ENCODE measurements at places on chromosomes 3 and 15. TPM values are rescaled to one million over a fixed set of nuclear protein-coding genes. Genes with fewer than 3 reads are reported as not detected.

DNA sequence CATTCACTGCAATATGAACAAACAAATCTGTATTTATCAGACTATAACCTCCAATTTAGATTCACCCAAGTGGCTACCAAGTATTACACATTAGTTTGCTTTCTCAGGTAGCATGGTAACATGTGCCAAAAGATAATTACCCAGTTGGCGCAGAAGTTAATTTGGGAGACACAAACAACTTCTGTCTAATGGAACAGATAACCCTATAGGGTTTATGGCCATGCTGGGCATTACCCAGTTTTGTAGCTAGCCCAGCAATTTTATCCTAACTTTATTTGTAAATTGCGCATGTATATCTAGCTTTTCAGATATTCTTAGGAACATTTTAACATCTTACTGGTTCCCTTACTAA lies 780 bp downstream of the RPL22L1 start:
- DNase-seq, result no peak
- peak overlapping the region; percentile 99 for H3K27ac ChIP-seq
- H3K36me3 ChIP-seq, result peaks cover 47% of the 10 kb centered on the region
- H3K27me3 ChIP-seq, result peaks cover 4% of the 10 kb centered on the region

DNA sequence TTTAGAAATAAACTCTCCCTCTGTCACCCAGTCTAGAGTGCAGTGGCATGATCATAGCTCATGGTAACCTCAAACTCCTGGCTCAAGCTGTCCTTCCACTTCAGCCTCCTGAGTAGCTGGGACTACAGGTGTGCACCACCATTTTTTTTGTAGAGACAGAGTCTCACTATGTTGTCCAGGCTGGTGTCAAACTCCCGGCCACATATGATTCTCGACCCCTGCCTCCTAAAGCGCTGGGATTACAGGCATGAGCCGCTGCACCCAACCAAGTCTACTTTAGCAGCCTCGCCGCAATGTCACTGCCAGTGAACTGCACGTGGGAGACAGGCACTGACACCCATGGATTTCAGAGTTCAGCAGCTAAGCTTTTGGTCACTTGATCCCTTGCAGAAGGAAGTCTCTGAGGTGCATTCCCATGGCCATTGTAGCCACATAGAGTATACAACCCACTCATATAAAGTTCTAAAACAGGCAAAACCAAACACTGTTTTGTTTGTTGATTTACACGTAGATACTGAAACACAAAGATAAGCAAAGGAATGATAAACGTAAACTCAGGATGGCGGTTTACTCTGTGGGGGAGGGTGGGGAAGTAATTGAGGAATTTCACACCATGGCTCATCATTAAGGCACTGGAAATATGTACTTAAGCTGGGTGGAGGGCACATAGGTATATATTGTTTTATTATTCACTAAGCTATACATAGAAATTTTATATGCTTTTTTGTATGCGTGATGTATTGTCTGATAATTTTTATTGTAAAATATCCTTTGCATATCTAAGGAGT lies 115.0 kb downstream of the MEX3B start:
- DNase-seq, result no peak
- no peaks in the 10 kb centered on the region for H3K27me3 ChIP-seq
- H3K36me3 ChIP-seq, result no peaks in the 10 kb centered on the region
- no peak overlapping the region for H3K4me3 ChIP-seq

DNA sequence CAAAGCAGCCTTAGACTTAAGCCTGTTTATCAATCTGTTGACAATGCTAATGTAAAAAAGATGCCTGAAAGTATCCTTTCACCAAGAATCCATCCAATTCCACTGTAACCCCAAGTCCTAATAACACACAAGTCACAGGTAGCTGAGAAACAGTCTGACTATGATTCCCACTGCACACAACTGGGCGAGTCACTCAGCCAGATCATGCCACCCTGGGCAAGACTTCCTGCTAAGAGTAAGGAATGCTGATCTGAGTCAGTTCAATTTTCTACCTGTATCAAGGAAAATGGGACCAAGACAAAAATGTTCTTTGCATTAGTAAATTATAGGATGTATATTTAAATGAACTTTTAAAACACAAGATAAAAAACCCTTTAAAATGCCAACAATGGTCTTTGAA lies 33.3 kb downstream of the NPTN start:
- H3K36me3 ChIP-seq, result peaks cover 8% of the 10 kb centered on the region
- DNase-seq, result no peak
- H3K27me3 ChIP-seq, result no peaks in the 10 kb centered on the region
- H3K4me3 ChIP-seq, result no peak overlapping the region
- no peak overlapping the region for H3K27ac ChIP-seq
- peaks cover 14% of the 10 kb centered on the region for H3K4me1 ChIP-seq

DNA sequence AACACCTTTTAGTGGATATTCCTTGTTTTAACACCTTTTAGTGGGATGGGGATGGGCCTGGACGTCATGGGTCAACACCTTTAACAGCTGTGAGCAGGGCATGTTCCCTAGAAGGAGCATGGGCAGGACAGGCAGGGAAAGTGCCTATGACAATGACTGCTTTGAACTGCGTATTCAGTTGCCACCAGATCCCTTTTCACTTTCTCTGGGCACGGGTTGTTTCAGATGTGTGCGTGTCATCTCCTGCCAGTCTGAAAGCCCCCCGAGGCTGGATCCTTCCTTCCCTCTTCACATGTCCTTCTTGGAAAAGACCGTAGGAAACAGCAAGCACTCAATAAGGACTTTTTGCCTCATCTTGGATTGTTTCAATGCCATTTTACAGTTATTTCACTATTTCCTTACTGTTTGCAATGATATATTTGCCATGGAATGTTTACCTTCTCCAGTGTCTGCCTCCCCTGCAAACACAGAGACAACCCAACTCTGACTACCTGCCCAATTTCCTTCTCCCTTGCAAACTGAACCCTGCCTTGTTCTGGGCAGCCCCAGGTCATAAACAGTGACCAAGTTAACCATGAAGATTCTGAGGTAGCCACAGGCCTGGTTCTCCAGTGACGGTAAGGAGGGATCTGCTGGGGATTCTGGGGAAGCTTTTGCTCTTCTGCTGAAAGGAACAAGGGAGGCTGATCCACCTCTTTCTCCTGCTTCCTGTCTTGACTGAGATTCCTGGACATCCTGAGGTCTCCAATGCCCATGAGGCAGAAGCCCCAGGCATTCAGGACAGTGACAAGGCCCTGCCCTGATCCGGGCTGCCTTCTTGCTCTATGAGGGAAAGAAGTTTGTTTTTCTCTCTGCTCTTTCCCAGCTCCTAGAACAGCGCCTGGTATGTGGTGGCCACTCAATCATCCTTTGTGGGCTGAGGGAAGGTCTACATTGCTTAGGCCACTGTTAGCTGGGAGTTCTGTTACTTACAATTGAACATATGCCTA lies 51.8 kb downstream of the NOX5 start:
- peaks cover 4% of the 10 kb centered on the region for H3K4me1 ChIP-seq
- no peak overlapping the region for H3K27ac ChIP-seq
- no peak overlapping the region for H3K4me3 ChIP-seq
- DNase-seq, result no peak

GRCh38 chr3:17800232-17800631 lies 57.8 kb upstream of the TBC1D5 start:
- no peak overlapping the region for H3K4me3 ChIP-seq
- H3K27ac ChIP-seq, result no peak overlapping the region
- no peaks in the 10 kb centered on the region for H3K27me3 ChIP-seq
- no peak for DNase-seq

- no peaks in the 10 kb centered on the region for H3K4me1 ChIP-seq
- H3K36me3 ChIP-seq, result no peaks in the 10 kb centered on the region
- no peak for DNase-seq
- H3K27me3 ChIP-seq, result peaks cover 31% of the 10 kb centered on the region
- no peak overlapping the region for H3K4me3 ChIP-seq
- H3K27ac ChIP-seq, result no peak overlapping the region
These were observed 24.2 kb upstream of the NEO1 start for GRCh38 chr15:73028031-73028430.

DNA sequence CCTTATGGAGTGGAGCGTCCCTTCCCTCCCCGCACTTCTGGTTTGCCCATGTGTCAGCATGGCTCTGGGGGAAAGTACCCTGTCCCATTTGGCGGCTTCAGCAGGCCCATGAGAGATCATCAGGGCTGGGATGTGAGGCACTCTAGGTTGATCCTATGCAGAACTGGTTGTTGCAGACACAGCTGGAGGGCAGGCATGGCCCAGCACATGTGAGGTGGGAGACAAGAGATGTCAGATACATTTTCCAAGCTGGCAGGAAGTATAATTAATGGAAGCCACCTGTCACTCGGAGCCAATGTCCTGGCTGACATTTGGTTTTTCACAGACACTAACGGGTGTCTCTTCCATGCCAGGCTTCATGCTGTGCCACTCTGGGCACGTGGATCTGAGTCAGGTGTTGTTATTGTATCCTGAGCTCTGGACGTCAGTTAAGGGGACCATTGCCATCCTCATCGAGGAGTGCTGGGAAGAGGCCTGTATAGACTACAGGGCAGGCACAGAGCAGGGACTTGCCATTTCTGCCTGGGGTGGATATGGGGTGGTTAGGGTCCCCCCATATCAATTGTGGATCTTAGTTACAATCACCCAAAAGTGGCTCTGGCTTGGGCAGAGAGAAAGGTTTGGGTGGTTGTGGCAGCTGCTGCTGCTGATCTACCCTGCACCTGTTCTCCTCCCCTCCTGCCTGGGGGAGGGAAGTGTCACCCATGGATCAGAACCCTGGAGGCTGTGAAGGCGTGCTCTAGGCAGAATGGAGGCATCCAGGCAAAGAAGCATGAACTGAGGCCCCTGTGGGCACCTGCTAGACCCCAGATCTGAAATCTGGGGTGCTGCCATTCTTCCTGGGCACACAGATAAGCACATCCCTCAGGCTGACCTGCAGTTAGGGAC lies 140.7 kb downstream of the FBLN2 start:
- H3K36me3 ChIP-seq, result no peaks in the 10 kb centered on the region
- no peak overlapping the region for H3K27ac ChIP-seq
- DNase-seq, result no peak
- H3K4me1 ChIP-seq, result no peaks in the 10 kb centered on the region
- peaks cover 3% of the 10 kb centered on the region for H3K27me3 ChIP-seq

DNA sequence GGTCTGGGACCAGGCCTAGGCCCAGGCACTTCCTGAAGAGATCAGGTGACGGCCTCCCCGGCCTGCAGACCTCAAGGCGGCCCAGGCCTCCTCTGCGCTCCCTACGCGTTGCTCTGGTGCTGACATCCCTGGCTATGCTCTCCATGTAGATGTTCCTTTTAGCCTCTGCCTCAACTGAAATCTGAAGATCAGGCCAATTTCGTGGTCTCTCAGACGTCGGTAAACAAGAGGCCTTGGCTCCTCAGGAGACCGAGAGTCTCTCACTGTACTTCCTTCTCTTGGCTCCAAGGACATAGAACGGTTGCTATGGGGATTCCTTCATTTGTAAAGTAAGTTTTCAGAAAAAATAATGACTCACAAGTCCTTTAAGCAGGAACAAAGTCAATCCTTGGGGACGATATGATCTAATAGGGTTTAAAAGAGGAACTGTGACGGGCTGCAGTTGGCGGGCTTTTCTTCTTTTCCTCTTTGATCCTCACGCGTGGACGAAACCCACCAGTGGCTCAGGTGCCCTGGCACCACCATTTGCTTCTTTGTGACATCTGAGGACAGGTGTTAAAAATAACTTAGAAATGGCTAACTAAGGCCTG lies 55.6 kb upstream of the CGNL1 start:
- H3K27ac ChIP-seq, result no peak overlapping the region
- H3K4me3 ChIP-seq, result no peak overlapping the region
- no peak for DNase-seq
- no peaks in the 10 kb centered on the region for H3K27me3 ChIP-seq

- no peak for DNase-seq
- no peak overlapping the region for H3K27ac ChIP-seq
- no peak overlapping the region for H3K4me3 ChIP-seq
- H3K36me3 ChIP-seq, result no peaks in the 10 kb centered on the region
- no peaks in the 10 kb centered on the region for H3K4me1 ChIP-seq
These were observed 51.4 kb downstream of the SLC30A4 start for GRCh38 chr15:45471151-45471550.

DNA sequence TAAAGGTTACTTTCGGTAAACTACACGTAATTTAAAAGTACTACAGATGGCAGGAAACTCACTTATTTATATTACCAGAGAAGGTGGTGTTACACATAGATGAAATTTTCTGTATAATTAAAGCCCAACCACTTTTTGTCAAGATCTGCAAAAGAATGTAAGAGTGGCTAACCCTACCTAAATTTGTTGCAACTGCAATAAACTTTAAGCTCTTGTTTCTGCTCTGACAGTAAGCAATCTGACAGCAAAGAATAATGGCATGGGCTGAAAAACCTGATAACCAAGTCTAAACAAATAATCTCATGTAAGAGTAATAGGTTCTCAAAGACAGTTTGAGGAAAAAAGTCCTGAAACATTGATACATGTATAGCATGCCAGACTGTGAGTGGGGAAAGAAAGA lies 897.3 kb downstream of the TUSC7 start:
- no peaks in the 10 kb centered on the region for H3K4me1 ChIP-seq
- no peak for DNase-seq
- no peaks in the 10 kb centered on the region for H3K36me3 ChIP-seq
- H3K27ac ChIP-seq, result no peak overlapping the region
- H3K4me3 ChIP-seq, result no peak overlapping the region

DNA sequence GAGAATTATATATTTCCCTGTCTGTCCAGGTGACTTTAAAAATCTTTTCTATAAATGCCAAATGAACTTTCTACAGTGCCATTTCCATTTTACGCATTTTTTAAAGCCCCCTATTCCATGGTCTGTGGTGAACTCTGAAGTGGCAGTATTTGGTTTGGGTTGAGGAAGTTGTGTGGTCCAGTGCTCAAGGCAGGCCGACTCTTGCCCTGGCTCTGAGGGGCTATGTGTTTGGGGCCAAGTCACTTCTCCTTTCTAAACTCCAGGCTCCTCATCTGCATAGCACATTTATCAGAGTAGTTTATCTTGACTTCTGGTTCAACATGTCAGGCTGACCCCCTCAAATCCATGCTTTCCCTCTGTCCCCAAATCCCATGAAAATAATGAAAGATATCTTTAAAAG lies 14.1 kb downstream of the TTC21A start:
- H3K4me1 ChIP-seq, result peaks cover under 1% of the 10 kb centered on the region
- no peak overlapping the region for H3K4me3 ChIP-seq
- H3K27ac ChIP-seq, result no peak overlapping the region
- H3K36me3 ChIP-seq, result no peaks in the 10 kb centered on the region
- no peak for DNase-seq

PLA2G4D gene
- total RNA-seq, result not detected

KLHL6 gene
- total RNA-seq, result 26.6 TPM

FBXL22 gene
- 0.76 TPM for total RNA-seq
